ENCODE measurements at places on chromosomes 11 and 22. TPM values are rescaled to one million over a fixed set of nuclear protein-coding genes. Genes with fewer than 3 reads are reported as not detected.

- no peaks in the 10 kb centered on the region for H3K36me3 ChIP-seq
- DNase-seq: no peak
- H3K27ac ChIP-seq: peak overlapping the region; percentile 76
- H3K27me3 ChIP-seq: no peaks in the 10 kb centered on the region
These were observed 270.7 kb downstream of the ETS1 start for GRCh38 chr11:128316541-128317227.

GRCh38 chr11:58629857-58630256, 7.4 kb downstream of the CNTF start:
- H3K4me3 ChIP-seq: no peak overlapping the region
- no peaks in the 10 kb centered on the region for H3K4me1 ChIP-seq
- no peak for DNase-seq
- no peak overlapping the region for H3K27ac ChIP-seq

DNA sequence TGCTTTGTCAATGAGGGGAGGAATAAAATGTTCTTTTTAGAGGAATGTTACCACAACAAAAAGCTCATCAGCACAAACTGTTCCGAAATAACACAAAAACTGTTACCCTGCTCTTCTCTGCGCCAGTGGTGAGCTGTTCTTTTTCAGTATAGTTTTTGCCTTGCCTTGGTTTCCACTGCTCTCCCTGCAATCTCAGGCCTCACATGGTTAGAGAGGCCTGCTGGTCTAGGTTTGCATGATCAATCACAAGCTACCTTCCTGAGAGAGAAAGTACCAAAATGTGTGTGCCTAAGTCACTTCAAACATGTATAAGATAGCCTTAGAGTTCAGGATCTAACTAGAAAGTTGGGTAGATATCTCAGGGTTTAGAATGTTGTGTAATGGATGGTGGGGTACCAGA, 114.6 kb downstream of the STIM1 start:
- H3K27me3 ChIP-seq: no peaks in the 10 kb centered on the region
- H3K4me3 ChIP-seq: no peak overlapping the region
- H3K27ac ChIP-seq: peak overlapping the region; percentile 43
- H3K36me3 ChIP-seq: peaks cover 6% of the 10 kb centered on the region
- peaks cover 10% of the 10 kb centered on the region for H3K4me1 ChIP-seq
- DNase-seq: no peak

- no peaks in the 10 kb centered on the region for H3K36me3 ChIP-seq
- H3K27me3 ChIP-seq: peaks cover 6% of the 10 kb centered on the region
- H3K4me3 ChIP-seq: no peak overlapping the region
- H3K27ac ChIP-seq: no peak overlapping the region
- peaks cover 10% of the 10 kb centered on the region for H3K4me1 ChIP-seq
These were observed 12.8 kb upstream of the APOBEC3A start for GRCh38 chr22:38944653-38945052.

- no peak overlapping the region for H3K27ac ChIP-seq
- H3K4me1 ChIP-seq: no peaks in the 10 kb centered on the region
- H3K27me3 ChIP-seq: no peaks in the 10 kb centered on the region
- H3K4me3 ChIP-seq: no peak overlapping the region
- DNase-seq: no peak
- no peaks in the 10 kb centered on the region for H3K36me3 ChIP-seq
These were observed 129.7 kb downstream of the TRIM44 start for GRCh38 chr11:35792148-35792845.

GRCh38 chr11:120210626-120211521, at the start of gene OAF:
Gene OAF, plus strand, starts transcription at chr11:120211032. Its CDS starts 248 bp downstream, at chr11:120211280.
- H3K4me1 ChIP-seq: peaks cover 8% of the 10 kb centered on the region
- H3K27ac ChIP-seq: peak within 1 kb of the TSS; percentile 46
- DNase-seq: peak; percentile 71
- no peaks in the 10 kb centered on the region for H3K27me3 ChIP-seq
- no peaks in the 10 kb centered on the region for H3K36me3 ChIP-seq
- peak within 1 kb of the TSS; percentile 80 for H3K4me3 ChIP-seq

GRCh38 chr11:78802058-78802761, 227.5 kb upstream of the NARS2 start:
- no peaks in the 10 kb centered on the region for H3K27me3 ChIP-seq
- H3K36me3 ChIP-seq: no peaks in the 10 kb centered on the region
- DNase-seq: no peak
- no peak overlapping the region for H3K4me3 ChIP-seq

- DNase-seq: no peak
- H3K27me3 ChIP-seq: no peaks in the 10 kb centered on the region
- no peak overlapping the region for H3K4me3 ChIP-seq
- no peaks in the 10 kb centered on the region for H3K4me1 ChIP-seq
- no peak overlapping the region for H3K27ac ChIP-seq
These were observed 51.9 kb upstream of the IGSF9B start for GRCh38 chr11:134008634-134009071.

GRCh38 chr11:68977781-68978625, 2.8 kb downstream of the MRGPRD start:
- no peak overlapping the region for H3K4me3 ChIP-seq
- H3K4me1 ChIP-seq: no peaks in the 10 kb centered on the region
- no peaks in the 10 kb centered on the region for H3K36me3 ChIP-seq

DNA sequence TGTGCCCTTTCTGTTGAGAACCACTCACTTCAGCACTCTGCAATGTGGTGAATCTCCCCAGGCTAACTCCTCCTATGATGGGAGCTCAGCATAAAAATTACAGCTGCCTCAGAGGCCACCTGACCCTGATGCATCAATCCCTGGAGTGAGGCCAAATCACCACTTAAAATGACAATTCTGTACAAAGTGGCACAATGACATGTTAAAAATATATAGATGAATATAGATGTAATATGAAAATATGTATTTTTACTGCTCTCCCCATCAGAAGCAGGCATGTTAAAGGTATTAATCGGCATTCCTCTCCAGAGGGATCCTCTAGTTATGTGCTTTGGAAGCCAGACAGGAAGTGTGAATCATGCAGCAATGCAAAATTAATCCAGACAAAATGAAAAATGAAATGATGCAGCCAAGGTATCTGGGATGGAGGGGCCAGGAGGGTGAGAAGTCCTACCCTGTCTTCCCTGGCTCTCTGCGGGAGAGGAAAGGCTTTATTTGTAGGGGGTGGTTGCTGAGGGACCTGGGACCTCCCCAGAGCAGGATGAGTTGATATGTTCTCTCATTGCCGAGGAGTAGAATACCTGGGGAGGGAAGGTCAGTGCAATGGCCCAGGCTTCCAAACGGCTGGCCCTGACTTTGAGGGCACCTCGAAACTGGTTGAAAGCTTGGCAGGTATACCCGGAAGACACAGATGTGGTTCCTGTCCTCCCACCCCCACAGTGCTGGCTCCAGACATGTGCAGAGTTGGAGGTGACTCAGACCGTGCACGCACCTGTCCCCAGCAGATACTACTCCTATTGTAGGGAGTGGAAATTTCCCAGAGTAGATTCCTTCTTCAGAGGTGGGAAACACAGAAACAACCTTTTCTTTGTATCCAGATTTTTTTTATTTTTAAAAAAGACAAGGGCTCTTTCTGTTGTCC, 347.9 kb upstream of the NCAM1 start:
- no peak overlapping the region for H3K4me3 ChIP-seq
- H3K27me3 ChIP-seq: no peaks in the 10 kb centered on the region
- H3K4me1 ChIP-seq: no peaks in the 10 kb centered on the region
- H3K27ac ChIP-seq: no peak overlapping the region

GRCh38 chr22:26188341-26188740, 19.1 kb downstream of the SEZ6L start:
- no peak for DNase-seq
- H3K27me3 ChIP-seq: peaks cover 3% of the 10 kb centered on the region
- H3K36me3 ChIP-seq: no peaks in the 10 kb centered on the region
- no peaks in the 10 kb centered on the region for H3K4me1 ChIP-seq
- H3K4me3 ChIP-seq: no peak overlapping the region

DNA sequence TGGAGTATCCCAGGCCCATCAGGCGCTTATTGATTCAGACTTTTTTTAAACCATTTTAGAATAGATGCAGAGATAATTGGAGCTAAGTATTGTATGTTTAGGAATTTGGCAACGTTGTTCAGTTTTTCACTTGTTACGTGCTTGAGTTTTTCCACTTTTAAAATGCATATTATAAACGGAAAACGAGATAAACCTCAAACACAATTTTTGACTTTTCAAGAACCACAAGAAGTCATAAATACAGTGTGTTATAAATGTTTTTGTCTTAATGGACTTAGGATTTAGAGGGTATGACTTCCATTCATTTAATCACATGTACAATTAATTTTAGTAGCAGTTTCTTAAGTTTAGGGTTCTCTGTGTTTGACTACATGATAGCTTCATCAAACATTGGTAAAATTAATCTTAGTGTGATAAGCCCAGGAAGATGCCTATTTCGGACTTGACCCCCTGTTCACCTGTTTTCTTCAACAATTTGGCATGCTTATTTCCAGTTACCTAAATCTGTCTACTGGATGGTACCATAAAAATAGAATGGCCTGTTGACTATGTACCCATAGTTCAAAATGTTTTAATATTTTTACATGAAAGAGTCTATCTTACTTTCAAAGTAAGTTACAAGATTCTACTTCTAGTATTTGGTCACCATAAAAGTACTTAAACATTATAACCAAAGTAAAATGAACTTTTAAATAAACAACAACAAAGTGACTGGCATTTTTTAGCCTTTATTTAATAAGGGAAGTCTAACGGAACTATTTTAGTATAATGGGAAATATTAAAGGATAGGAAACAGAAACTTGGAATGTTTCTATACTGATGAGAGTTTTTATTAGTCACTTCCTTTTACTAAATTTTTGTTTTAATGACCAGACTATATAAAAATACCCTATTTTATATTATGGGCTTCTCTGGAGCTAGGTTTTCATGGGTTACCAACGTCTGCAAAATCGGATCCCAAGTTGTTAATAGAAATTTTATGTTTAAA, 1.4 kb downstream of the ZC3H12C start:
- H3K27me3 ChIP-seq: peaks cover 14% of the 10 kb centered on the region
- no peak overlapping the region for H3K4me3 ChIP-seq
- no peaks in the 10 kb centered on the region for H3K4me1 ChIP-seq
- no peak for DNase-seq
- no peaks in the 10 kb centered on the region for H3K36me3 ChIP-seq

GRCh38 chr11:20647976-20648565, 21.3 kb upstream of the NELL1 start:
- H3K4me3 ChIP-seq: no peak overlapping the region
- no peak overlapping the region for H3K27ac ChIP-seq
- H3K4me1 ChIP-seq: no peaks in the 10 kb centered on the region
- no peaks in the 10 kb centered on the region for H3K36me3 ChIP-seq
- DNase-seq: peak; percentile 21
- H3K27me3 ChIP-seq: no peaks in the 10 kb centered on the region

- H3K4me1 ChIP-seq: peaks cover 57% of the 10 kb centered on the region
- no peak overlapping the region for H3K4me3 ChIP-seq
- peak overlapping the region; percentile 47 for H3K27ac ChIP-seq
These were observed 47.9 kb downstream of the STIM1 start for GRCh38 chr11:3903207-3903896.

DNA sequence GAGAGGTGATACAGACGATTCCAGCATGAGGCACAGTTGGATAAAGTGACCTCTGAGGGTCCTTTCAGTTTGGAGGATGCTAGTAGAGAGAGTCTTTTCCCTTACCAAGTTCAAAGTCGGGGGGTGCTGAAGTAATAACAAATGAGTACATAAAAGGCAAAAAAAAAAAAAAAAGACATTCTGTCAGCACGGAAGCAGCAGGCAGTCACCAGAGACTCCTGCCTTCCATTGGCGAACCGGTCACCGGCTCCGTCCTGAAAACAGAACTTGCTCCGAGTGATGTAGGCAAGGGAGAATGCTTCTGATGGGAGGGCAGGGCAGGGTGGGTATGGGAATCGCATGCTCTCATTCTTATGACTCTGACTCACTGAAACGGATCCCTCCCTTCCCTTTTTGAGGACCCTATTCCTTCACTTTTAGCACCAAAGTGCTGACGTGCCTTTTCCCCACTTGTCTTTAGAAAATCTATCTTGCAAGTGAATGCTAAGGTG, 65.9 kb downstream of the PRR5L start:
- no peak for DNase-seq
- no peak overlapping the region for H3K27ac ChIP-seq
- H3K36me3 ChIP-seq: no peaks in the 10 kb centered on the region
- no peak overlapping the region for H3K4me3 ChIP-seq
- H3K27me3 ChIP-seq: no peaks in the 10 kb centered on the region

DNA sequence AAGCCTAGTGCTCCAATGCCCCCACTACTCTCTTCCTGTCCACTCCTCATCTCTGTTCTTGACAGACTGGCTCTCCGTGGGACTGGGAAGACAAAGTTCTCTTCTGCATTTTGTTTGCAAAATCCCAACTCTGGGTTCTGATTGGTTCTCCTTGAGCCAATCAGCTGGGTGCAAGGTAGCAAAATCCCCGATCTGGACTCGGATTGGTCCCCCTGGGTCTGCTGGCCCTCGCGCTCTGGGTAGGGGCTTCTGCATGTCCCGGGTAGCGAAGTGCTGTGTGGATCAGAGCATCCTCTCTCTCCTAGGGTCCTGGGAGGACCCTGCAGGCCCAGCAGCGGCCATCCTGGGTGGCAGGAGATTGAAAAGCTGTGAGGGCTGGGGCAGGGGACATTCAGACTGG, 22.3 kb upstream of the A4GALT start:
- no peak overlapping the region for H3K27ac ChIP-seq
- no peaks in the 10 kb centered on the region for H3K36me3 ChIP-seq
- H3K4me3 ChIP-seq: no peak overlapping the region
- no peak for DNase-seq

DNA sequence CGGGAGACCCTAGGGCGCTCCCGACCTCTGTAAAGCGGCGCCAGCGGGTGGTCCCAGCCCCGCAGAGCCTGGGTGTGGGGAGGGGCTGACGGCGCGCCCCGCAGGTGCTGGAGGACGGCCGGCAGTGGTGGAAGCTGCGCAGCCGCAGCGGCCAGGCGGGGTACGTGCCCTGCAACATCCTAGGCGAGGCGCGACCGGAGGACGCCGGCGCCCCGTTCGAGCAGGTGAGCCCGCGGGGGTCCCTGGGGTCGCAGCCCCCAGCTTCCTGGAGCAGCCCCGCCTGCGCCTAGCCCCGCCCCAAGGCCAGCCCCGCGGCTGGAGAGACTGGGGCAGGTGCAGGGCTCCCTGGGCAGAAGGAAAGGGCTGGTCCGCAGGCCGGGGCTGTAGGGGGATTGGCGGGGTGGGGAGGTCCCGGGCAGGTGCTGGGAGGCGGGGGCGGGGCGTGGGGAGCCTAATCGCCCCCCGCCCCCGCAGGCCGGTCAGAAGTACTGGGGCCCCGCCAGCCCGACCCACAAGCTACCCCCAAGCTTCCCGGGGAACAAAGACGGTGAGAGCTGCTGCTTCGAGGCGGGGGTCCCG, 19.7 kb downstream of the EPS8L2 start:
- no peaks in the 10 kb centered on the region for H3K36me3 ChIP-seq
- peaks cover 19% of the 10 kb centered on the region for H3K4me1 ChIP-seq
- peak overlapping the region; percentile 18 for H3K27ac ChIP-seq
- peak overlapping the region; percentile 13 for H3K4me3 ChIP-seq
- no peaks in the 10 kb centered on the region for H3K27me3 ChIP-seq

GRCh38 chr22:46233231-46233630, 16.9 kb downstream of the CDPF1 start:
- no peaks in the 10 kb centered on the region for H3K4me1 ChIP-seq
- no peak for DNase-seq
- no peaks in the 10 kb centered on the region for H3K36me3 ChIP-seq
- H3K4me3 ChIP-seq: no peak overlapping the region
- no peaks in the 10 kb centered on the region for H3K27me3 ChIP-seq

RFPL1 gene
- not detected for total RNA-seq

MMP1 gene
- total RNA-seq: not detected

HTR3A gene
- total RNA-seq: not detected

FBXO3 gene
- 22.6 TPM for total RNA-seq

CFAP300 gene
- not detected for total RNA-seq

OR5P2 gene
- not detected for total RNA-seq

THY1 gene
- not detected for total RNA-seq

NFAM1 gene
- total RNA-seq: 0.77 TPM

EFEMP2 gene
- total RNA-seq: 12.7 TPM

CRYBB3 gene
- 0.79 TPM for total RNA-seq

Data from naive thymus-derived CD4-positive, alpha-beta T cell (primary cell).